ENCODE measurements at places on chromosomes 11 and 22.

GRCh38 chr22:46614025-46614931, 5.9 kb upstream of the GRAMD4 start:
- peak; percentile 85 for DNase-seq

GRCh38 chr22:23414727-23415489, 165.2 kb downstream of the IGLL1 start:
- no peak for DNase-seq

- DNase-seq: no peak
These were observed 72.5 kb downstream of the MICAL2 start for GRCh38 chr11:12182676-12183541.

DNA sequence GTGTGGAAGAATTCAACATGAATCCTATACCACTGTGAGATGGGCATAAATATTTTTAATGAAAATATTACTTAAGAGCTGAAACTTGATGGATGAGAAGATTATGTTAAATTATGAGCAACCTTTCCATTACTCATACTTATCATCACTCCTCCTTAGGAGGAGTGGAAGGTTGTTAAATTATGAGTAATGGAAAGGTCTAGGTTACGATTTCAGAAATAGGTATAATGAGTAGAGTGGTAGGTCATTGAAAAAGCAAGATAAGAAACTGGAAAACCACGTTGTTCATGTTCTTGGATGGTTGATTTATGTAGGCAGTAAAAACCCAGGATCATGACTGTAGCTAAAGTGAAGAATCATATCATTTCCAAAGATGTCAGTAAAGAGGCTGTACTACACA, 973.2 kb upstream of the RAG2 start:
- DNase-seq: no peak

DNA sequence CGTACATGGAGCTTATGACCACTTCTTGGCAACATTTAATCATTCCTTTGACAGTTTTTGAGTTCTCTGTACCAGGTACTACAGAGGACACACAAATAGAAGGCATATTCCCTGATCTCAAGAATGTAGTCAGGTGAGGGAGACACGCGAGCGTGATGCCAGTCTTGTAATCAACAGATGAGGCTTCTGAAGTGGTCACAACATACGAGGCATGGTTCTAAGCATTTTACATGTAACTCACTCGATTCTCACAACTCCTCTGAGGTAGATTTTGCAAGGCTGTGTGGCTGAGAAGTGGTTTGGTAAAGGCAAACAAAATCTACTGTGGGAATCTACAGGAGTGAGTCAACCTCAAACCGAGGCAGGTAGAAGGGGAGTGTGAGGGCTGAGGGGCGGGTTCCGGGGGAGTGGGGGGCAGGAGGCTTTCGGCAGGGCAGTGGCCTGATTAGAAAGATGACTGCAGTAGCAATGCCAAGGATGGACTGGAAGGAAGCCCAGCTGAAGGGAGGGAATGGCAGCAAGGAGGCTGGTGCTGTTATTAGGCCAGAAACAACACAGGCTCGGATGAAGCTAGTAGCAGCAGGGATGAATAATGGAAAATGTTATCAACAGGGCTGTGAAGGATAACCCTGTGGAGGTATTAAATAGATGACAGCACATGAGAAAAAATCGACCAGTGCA, 63.8 kb downstream of the ST14 start:
- no peak for DNase-seq

GRCh38 chr11:120613264-120614226, 102.0 kb downstream of the GRIK4 start:
- DNase-seq: no peak

GRCh38 chr11:115324581-115325432, 179.4 kb downstream of the CADM1 start:
- DNase-seq: peak; percentile 62

DNA sequence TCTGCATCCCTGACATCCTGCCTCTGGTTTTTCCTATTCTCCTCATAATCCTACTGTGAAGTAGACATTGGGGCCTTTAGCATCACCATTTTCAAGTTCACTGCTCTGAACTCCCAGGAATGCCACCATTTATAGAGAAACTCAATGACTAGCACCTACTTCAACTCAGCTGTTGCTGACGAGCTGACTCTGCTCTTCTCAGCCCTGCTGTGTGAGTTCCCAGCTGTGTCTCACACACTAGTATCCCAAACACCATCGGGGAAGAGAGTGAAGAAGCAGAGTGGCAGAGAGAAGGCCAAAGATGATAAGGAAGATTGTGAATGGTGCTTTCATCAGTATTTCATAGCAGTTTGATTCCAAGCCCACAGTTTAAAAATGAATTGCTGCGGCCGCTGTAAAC, 71.9 kb downstream of the PLEKHA7 start:
- DNase-seq: no peak

DNA sequence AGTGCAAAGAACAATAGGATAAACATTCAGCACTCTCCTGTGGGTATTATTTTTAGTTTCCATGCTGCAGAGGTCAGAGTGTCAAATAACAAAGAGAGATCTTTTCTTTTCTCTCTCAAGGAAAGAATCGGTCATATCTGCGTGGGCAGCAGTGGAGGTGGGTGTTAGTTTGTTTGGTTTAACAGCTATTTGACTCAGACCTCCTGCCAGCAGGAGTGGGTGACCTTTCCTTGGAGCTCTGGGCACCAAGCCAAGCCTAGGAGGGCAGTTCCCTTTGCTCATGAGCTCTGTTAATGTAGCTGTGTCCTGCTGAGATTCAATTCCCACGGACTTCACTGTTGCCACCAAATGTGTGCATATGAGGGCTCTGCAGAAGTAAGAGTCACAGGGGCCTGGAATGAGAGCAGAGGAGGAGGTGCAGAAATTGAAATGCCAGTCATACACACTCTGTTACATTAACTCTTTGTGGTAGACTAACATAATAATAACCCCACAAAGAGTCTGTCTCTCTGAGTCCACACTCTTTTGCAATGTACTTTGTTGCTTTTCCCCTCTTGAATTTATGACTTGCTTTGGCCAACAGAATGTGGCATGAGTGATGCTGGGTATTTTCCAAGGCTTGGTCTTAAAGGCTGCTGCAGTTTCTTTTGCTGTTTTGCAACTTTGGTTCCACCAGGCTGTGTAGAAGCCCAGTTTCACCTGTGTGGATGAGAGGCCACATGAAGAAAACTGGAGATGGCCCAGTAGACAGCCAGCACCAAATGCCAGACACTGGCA, 76.0 kb upstream of the GRK3 start:
- peak; percentile 13 for DNase-seq

- no peak for DNase-seq
These were observed 50.0 kb downstream of the BID start for GRCh38 chr22:17724241-17724640.

DNA sequence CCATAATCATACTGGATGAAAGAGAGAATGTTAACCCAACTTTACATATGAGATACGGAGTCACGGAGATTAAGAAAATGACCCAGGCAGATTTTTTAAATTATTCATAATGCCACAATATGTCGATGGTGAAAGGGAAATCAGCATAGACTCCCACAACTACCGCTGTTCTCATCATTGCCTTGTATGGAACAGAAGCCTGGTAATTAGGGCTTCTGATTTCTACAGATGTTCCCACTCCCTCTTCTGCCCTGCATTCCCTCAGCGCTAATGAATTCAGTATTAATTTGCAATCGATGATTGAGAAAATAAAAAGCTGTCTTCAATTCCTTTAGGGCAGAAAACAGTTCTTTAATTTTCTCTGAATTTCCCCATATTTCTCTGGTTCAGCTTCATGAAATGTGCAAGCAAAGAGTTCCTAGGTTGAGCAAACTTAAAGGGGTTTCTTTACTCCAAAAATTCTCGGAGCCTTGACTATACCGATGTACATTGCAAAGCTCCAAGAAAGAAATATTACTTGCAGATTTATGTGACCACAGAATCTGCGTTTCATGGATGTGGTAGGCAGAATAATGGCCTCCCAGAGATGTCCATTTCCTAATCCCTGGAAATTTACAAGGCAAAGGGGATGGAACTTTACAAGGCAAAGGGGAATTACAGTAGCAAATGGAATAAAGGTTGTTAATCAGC, 134.9 kb upstream of the ZC3H12C start:
- DNase-seq: no peak

DNA sequence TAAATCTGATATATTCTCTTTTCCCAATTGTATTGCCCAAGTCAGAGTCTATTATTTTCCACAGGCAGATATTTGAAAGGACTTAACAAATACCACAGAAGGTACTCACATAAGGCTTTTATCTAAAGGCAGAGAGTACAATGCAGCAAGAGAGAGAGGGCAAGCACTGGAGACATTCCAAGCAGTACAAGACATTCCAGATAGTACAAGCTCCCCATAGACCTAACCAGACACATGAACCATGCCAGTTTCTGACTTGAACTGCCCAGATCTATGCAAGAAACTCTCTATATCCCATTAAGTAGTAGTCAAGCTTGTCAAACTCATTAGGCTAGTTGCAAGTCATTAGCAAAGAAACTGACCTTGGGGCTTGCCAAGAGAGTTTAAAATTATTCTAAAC, 11.2 kb upstream of the MS4A6E start:
- no peak for DNase-seq

GRCh38 chr22:17191163-17191784, 28.0 kb downstream of the ADA2 start:
- no peak for DNase-seq

DNA sequence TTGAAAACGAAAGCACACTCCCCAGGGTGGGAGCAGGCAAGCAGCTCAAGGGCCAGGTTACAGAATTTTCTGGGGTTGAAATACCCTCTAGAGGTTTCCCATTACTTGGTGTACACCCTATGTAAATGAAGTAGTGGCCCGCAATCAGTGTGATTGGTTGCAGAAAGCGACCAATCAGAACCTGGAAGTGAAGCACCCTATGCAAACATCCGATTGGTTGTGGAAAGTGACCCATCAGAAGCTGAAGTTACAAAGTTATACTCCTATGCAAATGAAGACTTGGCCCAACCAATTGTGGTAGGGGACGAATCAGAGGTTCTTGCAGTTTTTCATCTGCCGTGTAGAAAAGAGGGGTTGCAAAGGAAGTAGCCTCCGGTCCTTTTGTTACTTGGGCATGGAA, 19.2 kb downstream of the PRR5 start:
- no peak for DNase-seq

DNA sequence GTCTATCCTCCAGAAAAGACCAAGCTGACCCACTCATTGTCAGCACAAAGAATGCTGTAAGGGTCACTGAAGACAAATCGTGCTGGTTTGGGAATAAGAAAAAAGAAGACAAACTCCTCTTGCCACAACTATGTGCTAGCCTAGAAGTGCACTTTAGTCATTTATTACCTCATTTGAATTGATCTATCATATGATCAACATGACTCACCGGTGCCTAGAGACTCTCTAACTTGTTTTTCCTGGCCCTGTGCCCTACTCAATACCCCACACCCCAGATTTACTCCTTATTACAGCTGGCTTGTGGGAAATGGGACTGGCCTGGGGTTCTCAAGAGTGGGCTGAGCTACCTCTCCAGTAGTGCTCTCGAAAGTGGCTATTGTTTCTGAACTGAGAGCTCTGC, 35.9 kb upstream of the HORMAD2 start:
- DNase-seq: no peak

DNA sequence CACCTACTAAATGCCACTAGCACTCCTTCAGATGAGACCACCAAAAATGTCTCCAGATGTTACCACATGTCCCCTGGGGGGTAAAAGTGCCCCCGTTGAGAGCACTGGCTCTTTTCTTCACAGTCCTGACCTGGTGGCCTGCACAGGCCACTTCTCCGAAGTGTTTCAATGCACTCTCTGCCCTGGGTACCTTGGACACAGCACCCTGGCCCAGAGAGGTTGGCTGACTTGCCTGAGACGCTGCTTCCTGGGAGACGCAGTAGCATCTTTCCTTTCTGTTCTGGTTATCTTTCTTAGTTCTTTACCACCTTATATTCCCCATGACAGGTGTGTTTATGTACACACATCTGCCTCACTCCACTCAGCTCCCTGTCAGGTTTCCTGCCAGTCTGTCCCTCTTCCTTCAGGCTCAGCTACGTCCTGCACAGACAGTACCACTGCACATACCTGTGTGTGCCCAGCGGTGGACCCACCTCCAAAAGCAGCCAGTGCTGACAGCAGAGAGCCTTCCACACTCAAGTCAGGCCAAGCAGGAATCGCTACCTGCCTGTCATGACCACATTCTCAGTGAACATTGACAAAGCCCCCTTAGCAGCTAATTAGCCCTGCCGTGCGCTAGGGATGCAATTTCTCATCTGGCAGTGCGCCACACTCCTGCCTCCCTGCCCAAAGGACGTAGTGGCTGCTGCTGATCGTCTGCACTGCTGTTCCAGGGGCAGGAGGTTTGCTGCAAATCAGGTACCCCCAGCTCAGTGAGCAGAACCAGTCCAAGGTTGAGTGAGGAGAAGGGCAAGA, 39.0 kb downstream of the FAM83F start:
- no peak for DNase-seq

DNA sequence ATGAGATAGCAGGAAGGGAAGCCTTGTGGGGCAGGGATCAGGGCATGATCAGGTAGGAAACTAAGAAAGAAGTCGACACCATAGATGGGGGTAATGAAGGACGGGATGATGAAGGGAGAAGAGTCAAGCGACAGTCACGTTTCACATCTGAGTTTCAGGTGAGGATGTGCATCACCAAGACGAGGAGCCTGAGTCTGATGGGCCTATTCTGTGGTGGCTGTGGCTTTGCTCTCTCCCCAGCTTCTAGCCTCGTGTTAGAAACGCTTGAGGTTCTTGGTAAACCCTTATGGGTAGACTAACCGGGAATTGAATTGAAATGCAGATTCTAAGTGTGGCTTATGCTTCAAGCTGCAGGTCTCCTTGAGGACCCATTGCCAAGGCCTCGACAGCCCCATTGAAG, 45.6 kb upstream of the LMO1 start:
- DNase-seq: no peak

DNA sequence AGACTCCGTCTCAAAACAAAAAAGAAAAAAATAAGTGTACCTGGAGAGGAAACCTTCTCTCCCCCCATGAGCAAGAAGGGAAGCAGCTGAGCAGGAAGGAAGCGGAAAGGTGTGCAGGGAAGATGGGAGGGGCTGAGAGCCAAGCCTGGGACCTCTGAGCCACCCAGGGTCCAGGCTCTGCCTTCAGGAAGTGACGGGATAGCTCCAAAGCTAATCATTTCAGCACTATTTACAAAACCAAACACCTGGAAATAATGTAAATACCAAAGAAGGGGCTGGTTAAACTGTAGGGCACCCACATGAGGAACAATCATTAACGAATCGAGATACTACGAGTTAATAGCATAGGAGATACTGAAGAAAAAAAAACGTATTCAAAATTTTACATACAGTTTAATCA, 27.9 kb downstream of the ARRB1 start:
- DNase-seq: no peak

GRCh38 chr11:27470166-27470565, 2.4 kb downstream of the LGR4 start:
- no peak for DNase-seq

GRCh38 chr22:20010307-20011122, 6.1 kb downstream of the ARVCF start:
- DNase-seq: no peak

DNA sequence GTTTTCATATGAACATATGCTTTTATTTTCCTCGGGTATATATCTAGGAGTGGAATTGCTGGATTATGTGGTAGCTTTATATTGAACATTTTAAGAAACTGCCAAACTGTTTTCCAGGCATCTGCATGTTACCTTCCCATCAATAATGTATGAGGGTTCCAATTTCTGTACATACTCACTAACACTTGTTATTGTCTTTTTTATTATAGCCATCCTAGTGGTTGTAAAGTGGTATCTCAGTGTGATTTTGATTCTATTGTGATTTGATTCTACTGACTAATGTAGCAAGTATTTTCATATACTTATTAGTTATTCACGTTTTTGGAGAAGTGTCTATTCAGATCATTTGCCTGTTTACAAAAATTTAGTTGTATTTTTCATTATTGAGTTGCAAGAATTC, 2.0 kb downstream of the ANO5 start:
- DNase-seq: no peak

Measured in activated CD4-positive, alpha-beta T cell treated with anti-CD3 and anti-CD28 coated beads, Interleukin-2, amount 50 U/mL, for 16 hours (primary cell).